ENCODE measurements at places on chromosomes 5 and 9.

DNA sequence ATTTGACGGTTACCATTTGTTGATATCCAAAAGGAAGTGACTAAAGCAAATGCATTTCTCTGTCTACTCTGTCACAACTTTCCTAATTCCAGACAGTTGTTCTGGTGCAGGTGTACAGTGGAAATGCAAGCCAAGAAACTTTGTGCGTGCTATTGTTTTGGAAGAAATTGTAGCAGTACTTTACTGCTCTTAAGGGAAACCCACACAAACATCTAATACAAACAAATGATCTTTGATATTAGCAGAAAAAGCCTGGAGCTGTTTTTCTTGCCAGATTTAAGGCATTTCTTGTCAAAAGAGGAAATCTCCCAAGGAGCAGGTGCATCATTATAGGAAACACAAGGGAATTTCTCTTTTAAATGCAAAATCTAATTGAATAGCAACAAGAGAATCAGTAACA is 2.0 kb downstream of the SNCAIP start:
- DNase-seq, result peak; percentile 87

- DNase-seq, result no peak
Observed at GRCh38 chr5:160470437-160471361, 49.0 kb downstream of the PTTG1 start.

GRCh38 chr9:72924154-72924790 is 28.6 kb downstream of the ALDH1A1 start:
- DNase-seq, result no peak

DNA sequence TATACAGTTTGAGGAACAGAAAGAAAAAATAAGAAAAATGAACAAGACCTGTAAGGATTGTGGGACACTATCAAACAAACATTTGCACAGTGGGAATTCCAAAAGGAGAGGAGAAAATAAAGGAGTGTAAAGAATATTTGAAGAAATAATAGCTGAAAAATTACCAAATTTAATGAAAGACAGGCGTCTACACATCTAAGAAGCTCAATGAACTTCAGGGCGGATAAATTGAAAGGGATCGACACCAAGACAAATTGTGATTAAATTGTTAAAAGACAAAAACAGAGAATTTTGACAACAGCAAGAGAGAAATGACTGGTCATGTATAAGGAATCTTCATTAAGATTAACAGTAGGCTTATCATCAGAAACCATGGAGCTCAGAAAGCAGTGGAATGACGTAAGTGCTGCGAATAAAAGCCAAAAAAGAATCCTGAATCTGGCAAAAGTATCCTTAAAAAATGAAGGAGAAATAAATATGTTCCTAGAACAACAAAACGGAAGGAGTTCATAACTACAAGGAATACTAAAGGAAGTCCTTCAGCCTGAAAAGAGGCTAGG is 3.5 kb upstream of the SLC38A9 start:
- DNase-seq, result no peak

GRCh38 chr5:67149057-67149950 is 47.3 kb downstream of the CD180 start:
- no peak for DNase-seq

- DNase-seq, result no peak
Observed at GRCh38 chr5:138645778-138646575, 70.8 kb upstream of the HSPA9 start.

DNA sequence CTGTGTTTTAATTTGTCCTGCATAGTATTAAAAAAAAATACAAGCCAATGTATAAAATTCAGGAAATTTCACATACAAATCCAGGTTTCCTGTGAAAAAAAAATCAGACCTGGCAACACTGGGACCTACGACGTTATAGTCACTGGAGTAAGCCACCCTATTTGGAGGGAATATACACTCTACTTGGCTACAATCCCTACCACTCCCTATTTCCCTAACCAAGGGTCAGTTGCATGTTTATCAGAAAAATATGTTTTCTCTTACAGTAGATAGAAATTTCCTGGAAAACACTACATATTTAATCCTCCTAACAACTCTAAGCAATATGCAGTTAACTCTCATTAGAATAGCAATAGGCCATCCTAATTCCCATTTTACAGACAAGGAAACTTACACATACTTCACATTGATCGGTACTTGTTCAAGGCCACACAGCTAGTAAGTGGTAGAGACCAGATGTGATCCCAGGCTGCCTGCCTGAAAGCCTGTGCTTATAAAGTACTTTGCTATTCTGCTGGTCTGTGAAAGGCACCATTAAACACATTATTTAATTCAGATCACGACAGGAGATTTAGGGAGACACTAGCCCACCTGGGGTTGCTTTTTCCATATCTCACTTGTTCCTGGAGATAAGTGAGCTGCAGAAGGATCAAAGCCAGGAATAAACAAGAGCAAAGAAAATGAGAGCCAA is 70.8 kb downstream of the MFAP3 start:
- no peak for DNase-seq

DNA sequence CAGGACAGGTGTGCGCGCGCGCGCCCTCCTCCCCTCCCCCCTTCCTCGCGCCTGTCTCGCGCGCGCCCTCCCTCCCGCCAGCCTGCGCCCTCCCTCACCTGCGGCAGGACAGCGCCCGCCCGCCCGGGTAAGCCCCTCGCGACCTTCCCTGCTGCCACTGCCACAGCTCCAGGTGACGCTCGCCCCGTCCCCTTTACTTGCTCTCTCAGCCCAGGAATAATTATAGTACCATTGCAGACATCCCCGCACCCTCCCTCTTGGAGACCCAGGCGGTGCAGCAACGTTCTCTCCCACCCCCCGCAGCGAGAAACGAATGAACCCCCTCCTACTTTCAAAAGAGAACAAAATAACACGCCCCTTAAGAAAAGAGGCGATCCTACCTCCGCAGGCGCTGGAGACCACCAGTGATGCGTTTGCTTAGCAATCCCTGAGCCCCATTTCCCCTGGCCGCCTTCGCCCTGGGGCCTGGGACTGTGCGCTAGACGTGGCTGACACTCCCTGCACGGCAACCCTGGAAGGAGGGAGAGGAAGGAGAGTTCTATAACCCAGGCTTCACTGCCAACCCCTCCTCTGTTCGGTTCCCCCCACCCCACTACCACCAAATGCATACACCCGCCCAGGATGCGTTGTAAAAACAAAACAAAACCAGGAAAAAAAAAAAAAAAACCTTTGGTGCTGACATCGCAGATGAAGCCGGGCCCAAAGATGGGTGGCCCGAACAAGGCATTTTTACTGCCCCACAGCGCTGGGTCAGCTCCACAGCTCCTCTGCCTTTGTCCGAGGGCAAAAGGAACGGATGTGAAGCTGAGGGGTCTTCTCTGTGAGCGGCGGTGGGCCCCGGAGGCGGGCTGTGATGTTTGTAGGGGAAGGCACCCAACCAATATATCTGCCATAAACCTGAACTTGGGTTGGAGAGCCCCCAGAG is 5.6 kb upstream of the PURA start:
- no peak for DNase-seq

- no peak for DNase-seq
Observed at GRCh38 chr9:129750013-129750638, 2.7 kb downstream of the PTGES start.

DNA sequence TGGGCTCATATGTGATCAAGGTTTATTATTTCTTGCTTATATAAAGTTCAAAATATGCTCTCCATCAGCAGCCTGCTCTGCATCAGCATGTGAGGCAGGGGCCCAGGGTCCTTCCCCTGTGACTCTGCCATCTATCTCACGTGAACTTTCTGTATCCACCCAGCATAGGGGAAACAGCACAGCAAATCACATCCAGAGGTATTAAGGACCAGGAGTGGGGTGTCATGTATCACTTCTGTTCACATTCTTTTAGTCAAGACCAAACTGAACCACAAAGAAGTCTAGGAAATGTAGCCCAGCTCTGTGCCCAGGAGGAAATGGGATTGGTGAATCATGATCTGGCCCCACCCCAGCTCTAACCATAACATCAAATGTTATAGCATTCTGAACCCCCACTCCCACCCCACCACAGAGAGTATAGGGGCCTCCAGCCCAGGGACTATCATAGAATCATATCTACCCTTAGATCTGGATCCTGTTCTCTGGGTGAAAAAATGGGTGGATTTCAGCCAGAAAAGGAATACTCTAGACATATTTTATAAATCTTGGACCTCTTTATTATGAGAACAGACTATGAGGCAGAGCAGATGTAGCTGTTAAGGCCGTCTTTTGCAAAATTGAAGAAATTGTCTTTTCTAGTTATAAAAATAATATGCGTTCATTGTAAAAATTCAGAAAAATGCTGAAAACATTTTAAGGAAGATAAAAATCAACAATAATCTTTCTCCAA is 473.7 kb downstream of the ARHGEF28 start:
- DNase-seq, result no peak

DNA sequence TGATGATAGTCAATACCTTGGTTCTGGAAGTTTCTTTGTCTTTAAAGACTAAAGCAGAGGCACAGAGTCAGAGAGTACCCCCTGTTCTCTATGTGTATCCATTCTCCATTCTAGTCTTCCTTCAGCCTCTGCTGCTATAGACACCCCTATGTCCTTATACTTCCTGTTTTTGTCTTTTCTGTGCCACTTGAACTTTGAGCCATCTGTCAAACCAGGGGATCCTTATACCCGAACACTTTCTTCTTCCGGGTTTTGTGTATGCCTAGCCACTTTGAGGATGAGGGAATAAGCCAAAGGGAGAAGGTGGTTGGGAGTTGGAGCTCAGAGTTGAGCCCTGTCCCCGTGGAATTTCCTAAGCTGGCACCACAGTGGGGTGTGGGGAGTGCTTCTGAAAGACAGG is 61.1 kb upstream of the IL6ST start:
- no peak for DNase-seq

DNA sequence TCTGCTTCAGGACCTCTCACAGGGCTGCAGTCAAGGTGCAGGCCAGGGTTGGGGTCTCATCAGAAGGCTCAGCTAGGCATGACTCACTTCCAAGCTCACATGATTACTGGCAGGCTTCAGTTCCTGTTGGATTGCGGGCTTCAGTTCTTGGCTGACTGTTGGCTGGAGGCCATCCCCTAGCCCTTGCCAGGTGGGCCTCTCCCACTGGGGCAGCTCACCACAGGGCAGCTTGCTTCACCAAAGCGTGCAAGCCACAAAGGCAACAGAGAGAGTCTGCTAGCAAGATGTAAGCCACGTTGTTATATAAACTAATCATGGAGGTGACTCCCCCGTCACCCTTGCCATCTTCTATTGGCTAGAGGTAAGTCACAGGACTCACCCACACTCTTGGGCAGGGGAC is 14.4 kb downstream of the CPLX2 start:
- no peak for DNase-seq

DNA sequence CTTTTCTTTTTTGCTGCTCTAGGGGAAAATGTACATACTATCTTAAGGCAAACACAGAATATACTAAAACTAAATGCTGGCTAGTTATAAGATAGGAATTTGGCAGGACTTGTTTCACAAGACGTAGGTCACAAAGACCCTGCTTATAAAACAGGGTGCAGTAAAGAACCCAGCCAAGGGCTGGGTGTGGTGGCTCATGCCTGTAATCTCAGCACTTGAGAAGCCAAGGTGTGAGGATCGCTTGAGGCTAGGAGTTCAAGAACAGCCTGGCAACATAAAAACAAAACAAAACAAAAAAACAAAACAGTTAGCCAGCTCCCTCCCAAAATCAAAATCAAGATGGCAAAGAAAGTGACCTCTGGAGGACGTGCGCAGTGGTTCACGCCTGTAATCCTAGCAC is 49.5 kb upstream of the DENND4C start:
- DNase-seq, result no peak

DNA sequence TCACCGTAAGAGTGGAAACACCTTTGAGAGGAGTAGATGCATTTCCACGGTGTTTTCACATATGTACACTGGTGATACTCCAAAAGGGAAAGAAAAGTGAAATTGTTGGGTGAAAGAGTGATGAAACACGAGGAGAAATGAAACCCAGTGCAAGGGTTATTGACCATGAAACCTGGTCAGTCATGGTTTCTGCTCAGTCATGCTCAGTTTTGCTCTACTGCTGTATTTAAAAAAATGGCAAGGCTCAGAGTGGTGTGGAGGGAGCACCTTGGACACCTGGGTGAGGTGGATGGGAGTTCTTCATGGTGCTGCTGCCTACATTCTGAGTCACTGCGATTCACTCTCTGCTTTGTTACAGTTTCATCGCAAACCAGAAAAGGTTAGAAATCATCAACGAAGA is 32.3 kb downstream of the NTRK2 start:
- no peak for DNase-seq

GRCh38 chr9:120917929-120918762 is 8.4 kb downstream of the TRAF1 start:
- no peak for DNase-seq

GRCh38 chr5:114953565-114953964 is 216.1 kb downstream of the TRIM36 start:
- DNase-seq, result no peak

DNA sequence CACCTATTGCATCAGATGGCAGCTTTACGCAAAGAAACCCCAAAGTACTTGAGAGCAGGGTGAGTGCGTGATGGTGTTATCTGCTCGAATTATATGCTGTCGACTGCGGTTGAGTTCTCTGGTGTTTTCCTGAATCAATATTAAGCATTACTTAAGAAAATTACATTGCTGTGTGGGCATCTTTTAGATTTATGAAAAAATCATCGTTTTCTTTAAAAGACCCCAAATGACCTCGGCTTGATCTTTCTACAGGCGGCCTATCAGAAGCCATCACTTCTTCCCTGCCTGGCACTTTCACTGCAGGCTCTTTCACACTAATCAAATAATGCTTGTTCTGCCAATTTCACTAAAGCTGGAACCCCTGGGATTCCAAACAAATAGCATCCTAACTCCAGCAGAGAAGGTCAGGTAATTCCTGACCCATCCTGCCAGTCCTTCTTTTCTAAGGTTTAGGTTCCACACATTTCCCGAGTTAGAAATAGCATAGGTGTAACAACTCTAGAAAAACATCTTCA is 1.7 kb downstream of the UBE2QL1 start:
- no peak for DNase-seq

DNA sequence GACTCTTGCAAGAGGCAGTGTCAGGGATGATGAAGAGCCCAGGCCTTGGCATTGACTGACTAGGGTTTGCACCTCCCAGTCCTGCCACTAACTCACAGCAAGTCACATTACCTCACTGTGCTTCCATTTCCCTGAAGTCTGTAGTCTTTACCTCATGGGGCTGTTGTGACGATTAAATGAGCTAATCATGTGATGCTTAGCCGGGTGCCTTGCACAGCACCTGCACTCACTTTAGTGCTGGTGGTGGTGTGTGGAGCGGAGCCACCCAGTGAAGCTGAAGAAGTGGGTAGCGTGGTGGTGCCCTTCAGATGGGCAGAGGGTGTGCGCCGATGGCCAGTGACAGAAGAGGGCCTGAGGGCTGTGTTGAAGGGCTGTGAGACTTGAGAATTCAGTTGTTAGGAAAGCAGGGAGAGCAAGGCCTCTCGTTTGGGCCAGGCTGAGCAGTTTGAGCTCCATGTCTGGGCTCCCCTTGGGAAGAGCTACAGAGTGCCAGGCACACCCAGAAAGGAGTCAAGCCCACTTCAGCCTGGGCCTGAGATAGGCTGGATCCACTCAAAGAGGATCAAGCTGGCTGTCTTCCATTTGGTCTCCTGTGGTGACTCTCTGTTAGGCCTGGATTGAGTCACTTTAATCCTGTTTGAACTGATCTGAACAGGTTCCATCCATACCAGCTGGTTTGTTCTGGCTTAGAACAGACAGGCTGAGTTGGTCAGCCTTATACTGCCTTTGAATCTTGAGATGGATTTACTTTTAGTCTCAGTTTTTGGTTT is 42.5 kb downstream of the RALGPS1 start:
- no peak for DNase-seq

- DNase-seq, result no peak
Observed at GRCh38 chr5:4005335-4005734, 409.7 kb downstream of the IRX1 start.

Measured in HAP-1 (cell line).